Activated CD4-positive, alpha-beta memory T cell treated with anti-CD3 and anti-CD28 coated beads, Interleukin-2, amount 10 ng/mL, durations not matched to agents 7 days and 5 days (primary cell): ENCODE measurements at places on chromosomes 3 and 15.

DNA sequence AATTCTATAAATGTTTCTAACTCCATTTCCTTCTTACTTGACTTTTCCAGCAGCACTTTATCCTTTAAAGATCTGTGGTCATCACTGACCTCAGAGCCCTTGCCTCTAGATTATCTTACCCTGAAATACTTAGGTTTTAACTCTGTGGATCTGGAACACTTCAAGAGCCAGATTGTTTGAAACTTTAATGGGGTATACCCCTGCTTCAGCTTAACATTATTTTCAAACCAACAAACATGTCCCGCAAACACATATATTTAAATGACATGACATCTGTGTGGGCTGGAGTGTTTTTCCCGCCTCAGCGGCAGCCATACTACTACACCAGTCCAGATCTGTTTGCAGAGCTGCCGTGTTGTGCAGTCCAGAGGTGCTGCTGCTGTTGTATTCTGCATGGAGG is 252.0 kb upstream of the TPM1 start:
- no peaks in the 10 kb centered on the region for H3K36me3 ChIP-seq
- DNase-seq, result no peak
- no peak overlapping the region for H3K4me3 ChIP-seq
- peaks cover 8% of the 10 kb centered on the region for H3K27me3 ChIP-seq

DNA sequence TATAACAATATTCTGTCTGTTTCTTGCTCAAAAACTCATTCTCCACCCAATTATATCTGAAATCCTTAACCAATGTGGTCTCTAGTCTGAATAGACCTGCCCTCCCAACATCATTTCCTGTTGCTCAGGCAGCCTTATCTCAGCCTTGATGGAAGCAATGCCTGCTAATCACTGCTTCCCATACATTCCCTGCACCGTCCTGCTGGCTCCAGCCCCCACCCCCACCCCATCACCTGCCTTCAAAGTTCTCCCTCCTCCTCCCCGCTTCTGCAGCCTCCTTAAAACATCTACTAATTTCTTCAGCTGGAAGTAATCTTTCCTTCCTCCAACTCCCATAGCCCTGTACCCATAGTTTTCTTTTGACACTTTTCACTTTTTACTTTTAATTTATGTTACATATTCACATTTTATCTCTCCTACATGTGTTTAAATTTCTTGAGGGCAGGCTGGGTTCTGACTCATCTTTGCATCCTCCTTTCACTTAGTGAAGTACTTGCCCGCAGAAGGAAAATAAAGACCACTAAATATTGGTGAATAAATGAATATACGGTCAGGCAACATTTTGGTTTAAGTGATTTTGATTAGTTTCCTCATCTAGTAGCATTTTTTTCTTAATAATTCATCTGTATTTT is 98.2 kb downstream of the MEIS2 start:
- H3K27me3 ChIP-seq, result no peaks in the 10 kb centered on the region
- no peak for DNase-seq
- H3K27ac ChIP-seq, result no peak overlapping the region
- no peak overlapping the region for H3K4me3 ChIP-seq
- H3K4me1 ChIP-seq, result no peaks in the 10 kb centered on the region
- H3K36me3 ChIP-seq, result no peaks in the 10 kb centered on the region

- H3K36me3 ChIP-seq, result no peaks in the 10 kb centered on the region
- no peak overlapping the region for H3K27ac ChIP-seq
- DNase-seq, result no peak
- H3K4me3 ChIP-seq, result no peak overlapping the region
- no peaks in the 10 kb centered on the region for H3K4me1 ChIP-seq
- H3K27me3 ChIP-seq, result no peaks in the 10 kb centered on the region
These were observed 434.7 kb upstream of the ARRDC4 start for GRCh38 chr15:97525809-97526208.

DNA sequence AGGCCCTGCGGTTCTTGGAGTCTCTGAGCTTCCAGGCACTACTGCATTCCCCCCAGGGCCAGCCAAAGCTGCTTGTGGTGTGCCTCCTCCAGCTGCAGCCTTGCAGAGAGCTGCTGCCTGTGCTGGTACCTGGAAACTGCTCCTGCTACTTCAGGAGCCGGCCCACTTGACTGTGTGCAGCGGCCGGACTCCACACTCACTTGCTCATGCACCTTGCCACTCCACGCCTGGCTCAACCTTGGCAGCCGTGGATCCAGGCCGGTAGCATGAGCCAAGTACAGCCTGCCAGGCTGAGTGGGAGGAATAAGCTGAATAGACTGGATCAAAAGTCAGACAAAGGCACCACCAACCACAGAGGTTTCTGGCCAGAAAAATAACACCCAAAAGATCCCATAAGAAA is 169.7 kb downstream of the TJP1 start:
- H3K4me3 ChIP-seq, result no peak overlapping the region
- DNase-seq, result no peak
- H3K4me1 ChIP-seq, result no peaks in the 10 kb centered on the region

DNA sequence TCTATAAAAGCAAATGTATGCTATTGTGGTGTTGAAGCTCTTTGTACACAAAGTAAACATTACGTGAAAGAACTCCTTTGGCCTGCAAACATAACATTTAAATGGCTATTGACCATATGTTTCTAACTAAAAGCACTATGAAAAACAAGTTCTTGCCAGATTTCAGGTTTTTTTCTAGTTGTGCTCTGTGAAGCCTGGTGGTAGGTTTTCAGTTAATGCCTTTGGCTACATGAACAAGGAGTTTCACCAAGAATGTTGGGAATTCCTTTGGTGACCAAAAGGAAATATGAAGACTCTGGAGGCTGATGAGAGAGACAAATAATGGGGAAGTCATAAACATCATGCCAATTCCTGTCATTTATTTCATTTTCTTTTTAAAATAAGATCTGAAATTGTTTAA is 66.0 kb downstream of the RBMS3 start:
- no peak overlapping the region for H3K4me3 ChIP-seq
- no peaks in the 10 kb centered on the region for H3K27me3 ChIP-seq
- DNase-seq, result no peak
- H3K27ac ChIP-seq, result no peak overlapping the region
- H3K4me1 ChIP-seq, result no peaks in the 10 kb centered on the region
- H3K36me3 ChIP-seq, result no peaks in the 10 kb centered on the region

DNA sequence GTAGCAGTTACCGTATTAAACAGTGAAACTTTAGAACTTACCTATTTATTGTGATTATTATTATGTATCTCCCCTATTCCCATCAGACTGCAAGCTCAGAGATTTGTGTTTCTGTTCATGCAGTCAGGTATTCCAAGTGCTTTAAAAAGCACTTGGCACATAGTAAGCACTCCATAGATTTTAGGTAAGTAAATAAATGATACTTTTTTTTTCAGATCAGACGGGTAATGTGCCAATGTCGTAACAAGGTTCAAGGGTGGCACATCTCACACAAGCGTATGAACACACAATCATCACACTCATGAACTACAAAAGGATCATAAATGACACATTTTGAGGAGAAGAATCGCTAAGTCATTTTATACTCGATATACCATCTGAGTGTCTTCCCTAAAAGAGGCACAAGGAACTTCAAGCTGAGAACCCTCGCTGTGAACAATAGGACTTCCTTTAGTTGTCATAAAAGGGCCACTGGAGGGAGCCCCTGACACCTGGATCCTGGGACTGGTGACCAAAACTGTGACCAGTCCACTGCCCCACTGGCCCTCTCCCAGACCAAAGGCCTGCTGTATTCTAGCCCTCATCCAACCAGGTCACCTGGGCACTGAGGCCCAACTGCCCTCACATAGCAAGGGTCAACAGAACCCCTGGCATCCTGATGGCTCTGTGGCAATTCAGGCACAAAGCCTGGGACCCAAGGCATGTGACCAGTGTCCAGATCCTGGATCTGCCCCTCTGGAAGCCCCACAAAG is 32.1 kb downstream of the KIF9 start:
- no peak overlapping the region for H3K4me3 ChIP-seq
- DNase-seq, result no peak
- H3K4me1 ChIP-seq, result no peaks in the 10 kb centered on the region
- H3K27ac ChIP-seq, result no peak overlapping the region

GRCh38 chr3:111726788-111727305 is 131.7 kb upstream of the ZBED2 start:
- no peak for DNase-seq
- peaks cover 18% of the 10 kb centered on the region for H3K36me3 ChIP-seq
- H3K4me3 ChIP-seq, result no peak overlapping the region
- H3K4me1 ChIP-seq, result peaks cover 5% of the 10 kb centered on the region

- H3K27me3 ChIP-seq, result no peaks in the 10 kb centered on the region
- H3K4me1 ChIP-seq, result no peaks in the 10 kb centered on the region
- no peak overlapping the region for H3K27ac ChIP-seq
- DNase-seq, result no peak
These were observed 384.9 kb upstream of the NECTIN3 start for GRCh38 chr3:110686701-110687100.

GRCh38 chr15:70314018-70314354 is 216.3 kb upstream of the TLE3 start:
- no peaks in the 10 kb centered on the region for H3K36me3 ChIP-seq
- H3K27ac ChIP-seq, result no peak overlapping the region
- H3K4me1 ChIP-seq, result no peaks in the 10 kb centered on the region

- peaks cover 10% of the 10 kb centered on the region for H3K36me3 ChIP-seq
- H3K4me1 ChIP-seq, result peaks cover 4% of the 10 kb centered on the region
- H3K27ac ChIP-seq, result no peak overlapping the region
- H3K4me3 ChIP-seq, result no peak overlapping the region
- H3K27me3 ChIP-seq, result no peaks in the 10 kb centered on the region
- DNase-seq, result no peak
These were observed 5.1 kb upstream of the MUC20 start for GRCh38 chr3:195715583-195716266.

- peak overlapping the region; percentile 37 for H3K27ac ChIP-seq
- H3K27me3 ChIP-seq, result no peaks in the 10 kb centered on the region
- H3K4me1 ChIP-seq, result peaks cover 34% of the 10 kb centered on the region
- H3K36me3 ChIP-seq, result peaks cover 56% of the 10 kb centered on the region
These were observed 56.2 kb downstream of the EIF3J start for GRCh38 chr15:44593042-44593736.

- no peaks in the 10 kb centered on the region for H3K36me3 ChIP-seq
- DNase-seq, result no peak
- H3K27ac ChIP-seq, result peak overlapping the region; percentile 34
These were observed 21.6 kb downstream of the SPTBN5 start for GRCh38 chr15:41872166-41872747.

- H3K27ac ChIP-seq, result no peak overlapping the region
- H3K4me1 ChIP-seq, result no peaks in the 10 kb centered on the region
- DNase-seq, result no peak
- no peaks in the 10 kb centered on the region for H3K36me3 ChIP-seq
- no peaks in the 10 kb centered on the region for H3K27me3 ChIP-seq
- no peak overlapping the region for H3K4me3 ChIP-seq
These were observed 93.6 kb downstream of the TBC1D2B start for GRCh38 chr15:77983708-77984445.

GRCh38 chr3:37922721-37923568 is 61.3 kb downstream of the CTDSPL start:
- H3K27me3 ChIP-seq, result peaks cover 3% of the 10 kb centered on the region
- no peak for DNase-seq
- no peak overlapping the region for H3K27ac ChIP-seq
- H3K36me3 ChIP-seq, result no peaks in the 10 kb centered on the region
- no peaks in the 10 kb centered on the region for H3K4me1 ChIP-seq

GRCh38 chr15:25767356-25768151 is 95.6 kb downstream of the ATP10A start:
- no peaks in the 10 kb centered on the region for H3K27me3 ChIP-seq
- DNase-seq, result no peak
- no peak overlapping the region for H3K27ac ChIP-seq
- peaks cover 28% of the 10 kb centered on the region for H3K36me3 ChIP-seq
- no peaks in the 10 kb centered on the region for H3K4me1 ChIP-seq

DNA sequence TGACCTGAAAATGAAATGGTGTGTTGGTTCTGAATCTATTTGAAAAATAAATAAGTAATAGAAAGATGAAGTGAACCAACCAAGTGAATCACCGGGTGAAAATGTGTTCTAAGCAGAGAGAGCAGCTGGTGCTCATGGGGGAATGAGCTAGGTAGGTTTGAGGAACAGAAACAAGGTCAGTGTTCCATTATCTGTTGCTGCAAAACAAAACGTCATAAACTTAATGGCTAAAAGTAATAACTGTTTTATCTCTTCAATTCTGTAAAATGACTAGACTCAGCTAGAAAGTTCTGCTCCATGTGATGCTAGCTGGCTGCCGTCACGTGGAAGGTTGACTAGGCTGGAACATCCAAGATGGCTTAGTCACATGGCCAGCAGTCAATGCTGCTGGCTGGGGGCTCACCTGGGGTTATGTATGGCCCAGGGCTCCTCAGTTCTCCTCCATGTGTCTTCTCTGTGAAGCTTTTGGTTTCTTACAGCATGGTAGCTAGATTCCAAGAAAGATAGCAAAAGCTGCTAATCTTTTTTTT is 13.3 kb upstream of the SH3BP5 start:
- peaks cover 34% of the 10 kb centered on the region for H3K4me1 ChIP-seq
- no peak overlapping the region for H3K4me3 ChIP-seq
- no peak for DNase-seq
- peaks cover 8% of the 10 kb centered on the region for H3K27me3 ChIP-seq

DNA sequence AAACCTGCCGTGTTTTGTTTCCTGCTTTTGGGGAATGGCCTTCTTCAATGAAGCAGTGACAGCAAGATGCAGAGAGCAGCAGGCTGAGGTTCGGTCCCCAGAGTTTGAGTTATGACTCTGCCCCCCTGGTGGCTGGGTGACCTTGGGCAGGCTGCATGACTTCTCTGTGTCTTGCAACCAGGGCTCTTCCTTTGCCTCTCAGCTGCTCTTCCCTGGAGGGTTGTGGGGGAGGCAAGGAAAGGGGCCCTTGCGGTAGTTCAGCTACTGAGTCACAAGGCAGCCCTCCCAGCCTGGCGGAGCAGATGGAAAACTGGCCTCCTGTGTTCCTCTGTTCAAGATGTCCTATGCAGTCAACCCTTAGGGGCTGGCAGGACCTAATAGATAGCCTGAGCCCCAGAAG is 17.1 kb downstream of the CTXND1 start:
- no peaks in the 10 kb centered on the region for H3K4me1 ChIP-seq

GRCh38 chr15:57439128-57440027 is 63.1 kb downstream of the CGNL1 start:
- H3K36me3 ChIP-seq, result no peaks in the 10 kb centered on the region
- H3K27ac ChIP-seq, result no peak overlapping the region
- no peak for DNase-seq
- peaks cover 10% of the 10 kb centered on the region for H3K27me3 ChIP-seq
- H3K4me3 ChIP-seq, result no peak overlapping the region

DNA sequence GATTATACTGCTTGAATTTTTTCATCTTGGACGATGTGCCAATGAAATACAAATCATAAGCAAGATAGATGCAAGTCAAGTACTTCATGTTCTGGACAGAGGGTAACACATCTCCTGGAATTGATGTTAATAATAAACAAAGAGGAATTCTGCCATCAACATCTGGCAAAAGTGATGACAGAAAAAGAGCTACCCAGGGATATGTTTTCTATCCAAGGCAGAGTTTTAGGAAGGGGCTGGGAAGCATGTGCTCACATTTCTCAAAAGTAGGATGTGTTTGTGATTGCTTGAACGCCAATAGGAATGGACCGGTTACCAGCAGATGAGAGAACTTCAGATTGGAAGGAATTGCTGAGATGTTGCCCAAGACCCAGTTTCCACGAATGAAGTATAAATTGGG is 242.6 kb upstream of the AGTR1 start:
- no peaks in the 10 kb centered on the region for H3K27me3 ChIP-seq
- H3K27ac ChIP-seq, result no peak overlapping the region
- no peaks in the 10 kb centered on the region for H3K4me1 ChIP-seq
- H3K4me3 ChIP-seq, result no peak overlapping the region
- DNase-seq, result no peak
